ENCODE measurements at places on chromosomes 7 and 10.
A peak's percentile ranks its signal among the peaks of the same experiment; 100 is the strongest.

DNA sequence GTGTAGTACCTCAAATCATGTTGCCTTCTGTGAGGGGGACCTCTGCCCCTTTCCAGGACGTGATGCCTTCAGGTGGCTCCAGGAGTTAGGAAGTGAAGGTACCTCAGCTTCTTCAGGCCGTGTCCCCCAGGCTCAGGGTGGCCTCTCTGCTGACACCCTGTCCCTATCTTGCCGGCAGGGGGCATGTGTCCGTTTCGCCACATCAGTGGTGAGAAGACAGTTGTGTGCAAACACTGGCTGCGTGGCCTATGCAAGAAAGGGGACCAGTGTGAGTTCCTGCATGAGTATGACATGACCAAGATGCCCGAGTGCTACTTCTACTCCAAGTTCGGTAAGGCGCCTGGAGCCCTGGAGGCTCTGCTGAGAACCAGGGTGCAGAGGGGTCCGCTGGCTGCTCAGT is 9.2 kb downstream of the CPSF4 start:
- DNase-seq: no peak

DNA sequence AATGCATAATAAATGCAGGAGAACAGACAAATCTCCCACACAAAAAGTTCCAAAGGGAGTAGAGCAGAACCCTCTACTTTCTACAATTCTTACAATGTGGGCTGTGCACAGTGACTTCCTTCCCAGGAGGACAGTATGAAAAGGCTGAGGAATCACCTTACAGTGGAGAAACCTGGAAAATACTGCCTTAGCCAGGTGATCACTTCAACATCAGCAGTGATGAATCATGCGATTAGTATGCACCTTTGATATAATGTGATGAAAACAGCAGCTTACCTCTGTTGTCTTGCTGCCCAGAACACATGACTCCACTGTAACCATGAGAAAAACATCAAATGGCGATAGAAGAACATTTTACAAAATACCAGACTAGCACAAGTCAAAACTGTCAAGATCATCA is 329.7 kb upstream of the POM121L12 start:
- DNase-seq: no peak

- no peak for DNase-seq
Measured at GRCh38 chr10:49207936-49208487, 19.8 kb upstream of the TMEM273 start.

DNA sequence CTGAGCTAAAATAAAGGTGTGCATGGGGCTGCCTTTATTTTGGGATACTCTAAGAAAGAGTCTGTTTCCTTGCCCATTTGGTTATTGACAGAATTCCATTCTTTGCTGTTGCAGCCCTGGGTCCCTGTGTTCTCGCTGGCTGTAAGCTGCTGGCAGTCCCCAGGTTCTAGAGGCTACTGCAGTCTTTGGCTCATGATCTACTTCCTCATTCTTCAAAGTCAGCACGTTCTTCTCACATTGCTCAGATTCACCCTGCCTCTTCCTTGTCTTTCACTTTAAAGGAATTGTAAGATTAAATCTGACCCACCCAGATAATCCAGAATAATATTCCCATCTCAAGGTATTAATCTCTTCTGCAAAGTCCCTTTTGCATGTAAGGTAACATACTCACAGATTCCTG is 620.3 kb downstream of the CCSER2 start:
- no peak for DNase-seq

DNA sequence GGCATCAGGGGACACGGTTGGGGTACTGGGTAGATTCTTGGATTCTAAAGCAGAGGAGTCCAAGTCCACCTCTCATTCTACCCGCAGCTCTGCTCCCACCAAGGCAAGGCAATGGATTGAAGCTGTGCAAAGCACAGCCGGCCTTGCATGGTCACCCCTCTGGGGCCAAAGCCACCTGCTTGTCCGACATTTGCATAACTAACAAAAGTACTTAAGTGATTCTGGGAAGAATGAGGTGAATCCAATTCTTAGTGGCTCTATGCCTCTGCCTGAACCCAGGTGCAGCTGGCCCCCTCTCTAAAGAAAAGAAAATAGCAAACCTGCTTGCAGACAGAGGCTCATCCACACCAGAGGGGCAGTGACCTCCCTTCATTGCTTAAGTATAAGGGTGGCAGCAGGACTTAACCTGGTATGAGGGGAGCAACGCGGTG is 10.7 kb upstream of the COBL start:
- DNase-seq: no peak

- DNase-seq: no peak
Measured at GRCh38 chr7:104366390-104366789, 38.0 kb downstream of the LHFPL3 start.

- no peak for DNase-seq
Measured at GRCh38 chr10:104424719-104425118, 71.1 kb downstream of the CFAP58 start.

DNA sequence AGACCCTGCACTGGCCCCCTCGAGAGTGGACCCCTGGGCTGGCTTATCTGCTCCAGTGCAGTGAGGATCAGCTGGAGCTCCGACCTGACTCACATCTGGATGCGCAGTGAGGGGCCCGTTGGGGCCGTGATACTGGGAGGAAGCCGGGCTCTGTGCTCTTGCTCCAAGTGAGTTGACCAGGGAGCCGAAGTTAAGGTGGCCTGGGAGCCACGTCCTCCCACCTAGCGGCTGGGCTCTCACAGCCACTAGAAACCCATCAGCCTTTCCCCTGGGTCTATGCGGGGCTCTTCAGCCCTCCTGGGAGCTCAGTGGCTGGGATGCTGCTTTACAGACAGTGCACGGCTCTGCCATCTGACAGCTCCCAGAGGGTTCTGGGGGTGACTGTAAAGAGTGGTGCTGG is 9.1 kb downstream of the ALKBH4 start:
- DNase-seq: no peak

DNA sequence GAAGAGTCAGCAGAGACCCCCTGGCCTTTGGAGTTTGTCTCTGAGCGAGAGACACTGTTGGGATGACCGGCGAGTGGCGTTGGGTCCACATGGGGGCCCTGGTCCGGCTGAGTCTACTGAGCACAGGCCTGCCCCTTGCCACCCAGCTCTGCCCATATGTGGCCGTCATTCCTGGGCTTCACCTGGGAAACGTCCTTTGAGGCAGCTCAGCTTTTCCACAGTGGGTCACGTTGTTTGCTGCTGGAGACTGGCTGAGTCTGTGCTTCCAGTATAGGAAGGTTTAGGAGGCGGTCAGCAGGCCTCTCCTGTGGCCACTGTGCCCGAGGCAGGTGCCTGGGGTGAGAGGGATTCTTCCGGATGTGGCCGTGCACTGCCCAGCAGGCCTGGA is 17.1 kb downstream of the ADAM8 start:
- no peak for DNase-seq

GRCh38 chr7:158685693-158686092 is 18.9 kb downstream of the NCAPG2 start:
- no peak for DNase-seq

GRCh38 chr10:74206746-74207145 is 55.7 kb downstream of the ADK start:
- no peak for DNase-seq

GRCh38 chr10:29703271-29703670 is 68.5 kb upstream of the SVIL start:
- no peak for DNase-seq

GRCh38 chr10:114077815-114078219 is 34.2 kb downstream of the ADRB1 start:
- no peak for DNase-seq

DNA sequence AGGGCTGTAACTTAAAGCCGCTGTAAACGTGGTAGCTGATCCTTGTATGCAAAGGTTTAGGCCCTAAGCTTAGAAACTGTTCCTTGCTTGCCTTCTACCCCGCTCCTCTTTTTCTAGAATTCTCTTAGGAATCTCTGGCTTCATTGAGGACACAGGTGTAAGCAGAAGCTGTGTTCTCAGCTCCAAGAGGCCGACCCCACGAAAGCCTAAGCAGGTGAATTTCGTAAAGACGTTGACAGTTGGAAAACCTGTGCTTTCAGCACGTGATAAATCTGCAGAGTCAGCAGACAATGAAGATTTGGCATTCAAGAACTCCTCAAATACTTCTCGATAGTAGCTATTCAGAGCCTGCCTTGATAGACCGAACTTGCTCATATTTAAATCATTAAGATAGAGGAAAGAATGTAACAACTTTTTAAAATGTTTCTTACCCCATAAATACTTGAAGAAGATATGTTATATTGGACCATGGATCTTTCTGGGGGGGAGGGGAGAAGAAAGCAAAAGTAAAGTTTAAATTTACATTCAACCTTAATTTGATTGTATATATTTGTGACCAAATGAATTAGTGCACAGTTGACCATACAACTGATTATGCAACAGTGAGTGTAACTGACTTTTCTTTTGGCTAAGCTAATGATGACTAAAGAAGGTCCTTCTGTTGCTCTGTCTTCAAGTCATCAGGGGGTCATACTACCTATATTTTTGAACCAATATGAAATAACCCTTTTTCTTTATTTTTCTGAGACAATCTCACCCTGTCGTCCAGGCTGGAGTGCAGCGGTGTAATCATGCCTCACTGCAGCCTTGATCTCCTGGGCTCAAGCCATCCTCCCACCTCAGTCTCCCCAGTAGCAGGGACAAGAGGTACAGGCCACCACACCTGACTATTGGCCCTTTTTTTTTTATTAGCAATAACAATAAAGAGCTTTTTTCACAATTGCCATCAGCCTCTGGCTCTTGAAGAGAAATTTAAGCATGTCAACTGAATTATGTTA is 1.2 kb upstream of the GDI2 start:
- DNase-seq: peak; percentile 46

DNA sequence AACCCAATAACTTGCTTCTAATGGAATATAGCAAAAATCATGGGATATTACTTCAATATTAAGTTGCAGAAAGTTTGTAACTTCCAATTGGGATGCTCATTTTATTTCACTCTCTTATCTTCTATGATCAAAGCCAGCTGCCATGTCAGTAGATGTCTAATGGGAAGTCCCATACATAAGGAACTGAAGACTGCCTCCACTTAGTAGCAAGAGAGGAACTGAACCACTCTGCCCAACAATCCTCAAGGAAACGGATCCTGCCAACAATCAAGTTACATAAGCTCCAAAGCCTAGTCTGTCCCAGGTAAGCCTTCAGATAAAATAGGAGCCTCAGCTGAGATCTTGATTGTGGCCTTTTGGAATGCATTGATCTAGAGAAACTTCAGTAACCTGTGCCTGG is 431.5 kb upstream of the PCDH15 start:
- no peak for DNase-seq

DNA sequence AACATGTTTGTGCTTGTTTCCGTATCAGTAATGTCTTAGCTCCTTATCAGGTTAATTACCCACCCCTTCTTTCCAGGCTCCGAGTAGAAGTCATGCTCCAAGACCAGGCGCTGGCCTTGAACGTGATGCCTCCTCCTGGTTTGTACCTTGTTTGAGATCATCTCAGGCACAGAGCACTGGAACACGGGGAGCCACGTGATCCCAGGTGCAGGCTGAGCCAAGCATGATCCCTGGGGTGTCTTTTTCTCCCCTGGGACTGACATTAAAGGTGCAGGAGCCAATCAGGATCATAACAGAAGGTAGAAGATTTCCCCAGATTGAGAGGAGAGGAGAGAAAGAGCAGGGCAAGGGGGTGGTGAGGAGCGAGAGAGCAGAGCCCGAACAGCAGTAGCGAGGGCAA is 626.1 kb upstream of the GALNT17 start:
- no peak for DNase-seq

DNA sequence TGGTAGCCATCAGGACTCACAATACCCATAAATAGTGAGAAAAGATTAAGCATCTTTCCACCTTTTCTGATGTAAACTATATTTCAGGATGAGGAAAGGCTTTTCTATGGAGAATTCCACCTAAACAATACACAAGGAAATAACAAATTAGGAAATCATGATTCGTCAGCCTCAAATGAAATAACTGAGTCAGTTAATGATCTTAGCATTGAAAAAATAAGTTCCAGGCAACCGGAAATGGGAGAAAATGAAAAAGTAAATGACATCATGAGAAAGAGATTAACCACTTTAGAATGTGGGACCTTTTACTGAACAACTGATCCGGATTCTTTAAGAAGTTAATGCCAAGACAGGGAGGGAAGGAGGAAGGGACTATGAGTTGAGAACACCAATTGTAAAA is 742.3 kb downstream of the TNS3 start:
- no peak for DNase-seq

DNA sequence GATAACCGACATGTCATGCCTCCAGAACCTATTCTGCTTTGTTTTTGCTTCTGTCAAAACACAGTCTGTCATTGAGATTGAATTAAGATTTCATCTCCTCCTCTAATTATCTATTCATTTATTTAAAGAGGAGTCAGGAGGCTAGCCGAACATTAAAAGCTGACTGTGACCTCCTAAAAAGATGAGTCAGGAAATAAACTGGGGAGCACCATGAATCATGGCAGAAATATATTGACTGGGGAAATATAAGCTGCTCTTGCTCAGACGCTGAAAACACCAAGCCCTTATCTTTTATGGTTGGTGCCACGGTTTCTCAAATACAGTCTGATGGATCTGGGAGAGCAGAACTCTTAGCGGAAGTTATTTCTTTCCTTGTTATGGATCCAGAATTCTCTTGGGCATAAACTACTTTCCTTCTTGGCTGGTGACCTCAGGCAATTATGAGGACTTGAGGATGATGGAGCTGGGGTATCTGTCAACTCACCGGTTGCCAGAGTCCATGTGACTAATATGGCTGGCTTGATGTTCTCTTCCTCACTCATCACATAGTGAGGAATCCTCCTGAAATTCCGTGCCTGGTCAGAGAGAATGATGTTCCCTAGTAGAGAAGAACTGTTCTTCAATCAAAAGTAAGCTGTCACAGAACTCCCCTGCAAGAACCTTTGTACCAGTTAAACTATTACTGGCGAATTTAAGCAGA is 307.6 kb upstream of the PHYHIPL start:
- no peak for DNase-seq

DNA sequence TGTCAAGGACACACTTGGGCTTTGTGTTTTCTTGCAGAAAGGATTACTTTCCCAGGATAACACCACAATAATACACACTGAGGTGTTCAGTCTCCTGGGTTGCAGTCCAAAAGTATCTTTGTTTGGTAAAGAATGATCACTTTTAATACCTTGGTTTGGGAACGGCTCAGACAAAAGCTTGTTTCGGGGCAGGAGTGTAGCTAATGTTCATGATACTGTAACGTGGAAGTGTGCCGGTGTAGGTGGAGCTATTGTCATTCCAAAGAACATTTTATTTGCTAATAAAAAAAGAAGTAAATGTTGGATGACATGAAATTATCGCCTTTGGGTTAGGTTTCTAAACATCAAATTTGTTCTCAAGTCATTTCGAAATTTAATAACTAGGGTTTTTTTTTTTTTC is 1.2 kb downstream of the EIF4H start:
- no peak for DNase-seq

- DNase-seq: no peak
Measured at GRCh38 chr7:40983111-40983510, 719.8 kb downstream of the INHBA start.

- no peak for DNase-seq
Measured at GRCh38 chr7:33885290-33886148, 19.8 kb upstream of the BMPER start.

All from activated CD8-positive, alpha-beta memory T cell treated with anti-CD3 and anti-CD28 coated beads for 24 hours (primary cell).